Putamen (tissue), 1 donor: ENCODE measurements at places on chromosomes 1 and 21.

DNA sequence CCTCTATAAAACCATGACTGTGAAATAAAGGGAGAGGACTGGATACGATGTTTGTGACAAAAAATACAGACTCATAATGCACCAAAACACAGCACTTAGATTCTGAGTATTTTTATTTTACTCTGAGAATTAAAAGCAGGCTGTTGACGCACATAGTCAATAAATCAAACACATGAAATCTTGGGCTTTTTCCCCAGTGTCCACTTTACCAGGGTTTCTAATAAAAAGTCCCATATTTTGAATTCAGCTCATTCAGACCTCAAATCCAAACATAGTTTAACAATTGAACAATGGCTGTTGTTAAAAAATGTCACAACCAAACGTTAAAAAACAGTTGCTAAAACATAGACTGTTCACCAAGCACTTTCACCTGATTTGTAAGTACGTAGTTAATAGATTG, 553.4 kb downstream of the LTN1 start:
- no peak for DNase-seq

DNA sequence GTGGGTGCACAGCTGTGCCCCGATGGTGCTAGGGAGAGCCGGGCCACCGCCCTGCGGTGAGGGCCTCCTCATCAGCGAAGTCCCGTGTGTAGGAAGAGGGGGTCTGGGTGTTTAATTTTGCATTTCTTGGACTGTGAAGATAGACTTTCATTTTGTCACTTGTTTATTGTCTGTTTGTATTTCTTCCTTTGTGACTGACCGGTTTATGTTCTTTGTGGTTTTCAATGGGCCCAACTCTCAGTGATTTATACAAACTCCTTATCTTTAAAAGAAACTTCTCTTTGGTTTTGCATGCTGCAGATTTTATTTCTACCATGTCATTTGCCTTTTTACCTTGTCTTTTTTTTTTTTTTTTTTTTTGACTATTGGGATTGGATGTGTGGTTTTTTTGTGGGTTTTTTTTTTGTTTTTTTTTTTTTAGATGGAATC, 65.1 kb downstream of the COL18A1 start:
- no peak for DNase-seq

DNA sequence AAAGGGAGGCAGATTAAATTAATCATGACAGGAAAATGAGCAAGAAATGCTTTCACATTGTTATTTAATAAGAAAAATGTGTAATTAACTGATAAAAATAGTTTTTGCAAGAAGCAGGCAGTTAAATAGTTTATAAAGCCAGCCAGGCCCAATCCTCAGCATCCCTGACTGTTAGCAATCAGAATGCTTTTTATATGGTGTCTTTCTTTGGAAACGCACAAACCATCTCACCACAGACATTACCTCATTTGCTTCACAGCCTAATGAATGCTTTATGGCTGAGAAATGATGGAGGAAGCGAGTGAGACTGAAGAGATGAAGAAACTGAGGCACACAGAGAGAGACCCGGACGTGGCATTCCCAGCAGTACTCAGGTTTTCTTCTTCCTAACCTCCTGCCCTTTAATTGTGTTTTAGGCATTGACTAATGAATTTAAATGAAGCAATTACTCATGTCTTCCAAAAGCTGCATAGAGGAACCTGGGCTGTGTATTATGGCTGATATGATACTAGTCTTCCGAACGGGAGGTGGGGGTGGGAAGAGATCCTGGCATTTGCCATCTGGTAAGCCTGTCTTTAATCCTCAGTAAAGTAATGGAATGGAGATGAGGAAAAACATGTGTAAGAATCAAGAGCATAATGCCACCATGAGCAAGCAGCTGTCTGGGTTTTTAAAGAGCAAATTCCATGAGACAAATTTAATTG, 116.1 kb upstream of the LMO4 start:
- DNase-seq = no peak

- no peak for DNase-seq
Observed at GRCh38 chr1:19476450-19477190, 8.7 kb downstream of the CAPZB start.

DNA sequence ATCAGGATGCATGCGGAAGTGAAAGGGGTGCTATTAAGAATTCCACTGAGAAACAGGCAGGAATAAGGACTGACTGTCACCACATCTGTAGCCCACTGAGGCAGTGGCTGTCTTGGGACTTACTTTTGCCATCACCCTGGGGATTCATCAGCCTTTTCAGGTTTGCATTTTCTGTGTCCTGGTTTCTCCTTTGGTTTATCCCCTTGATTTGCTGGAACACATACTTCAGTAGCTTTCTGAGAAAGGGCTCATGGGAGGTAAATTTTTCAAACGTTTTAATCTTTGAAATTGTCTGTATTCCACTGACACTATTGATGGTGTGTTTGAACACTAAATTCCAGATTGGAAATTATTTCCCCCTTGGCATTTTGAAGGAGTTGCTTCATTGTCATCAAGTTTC, 80.2 kb upstream of the ACTRT2 start:
- no peak for DNase-seq
